ENCODE measurements at places on chromosomes 2 and 18. TPM values are rescaled to one million over a fixed set of nuclear protein-coding genes. Genes with fewer than 3 reads are reported as not detected.

BCL11A gene
- 0.27 TPM for total RNA-seq

ALPG gene
- total RNA-seq = not detected

PRKCE gene
- total RNA-seq = 26.1 TPM

RTTN gene
- total RNA-seq = 33.6 TPM

RAB10 gene
- total RNA-seq = 150 TPM

CYS1 gene
- total RNA-seq = not detected

FSIP2 gene
- 0.27 TPM for total RNA-seq

FBXO11 gene
- 111 TPM for total RNA-seq

CD8B gene
- total RNA-seq = not detected

GPD2 gene
- 123 TPM for total RNA-seq

IL1B gene
- not detected for total RNA-seq

ALLC gene
- total RNA-seq = not detected

CHRNA1 gene
- total RNA-seq = 0.07 TPM

CTNNA2 gene
- total RNA-seq = not detected

CSRNP3 gene
- not detected for total RNA-seq

ARHGEF4 gene
- total RNA-seq = not detected

SCN7A gene
- total RNA-seq = not detected

KLHL30 gene
- not detected for total RNA-seq

TXNDC2 gene
- total RNA-seq = 0.07 TPM

HJURP gene
- total RNA-seq = 42.0 TPM

MAP2 gene
- total RNA-seq = 24.5 TPM

CRYGD gene
- not detected for total RNA-seq

AGXT gene
- not detected for total RNA-seq

GMPPA gene
- 30.7 TPM for total RNA-seq

DYSF gene
- 135 TPM for total RNA-seq

UPP2 gene
- not detected for total RNA-seq

CCDC121 gene
- 1.4 TPM for total RNA-seq

TRIB2 gene
- total RNA-seq = 20.3 TPM

POTEJ gene
- not detected for total RNA-seq

ELOA2 gene
- not detected for total RNA-seq

PDE6D gene
- 36.0 TPM for total RNA-seq

SOWAHC gene
- 4.8 TPM for total RNA-seq

FHL2 gene
- 110 TPM for total RNA-seq

IGFBP2 gene
- total RNA-seq = 19.9 TPM

MARCO gene
- not detected for total RNA-seq

PFN4 gene
- 0.72 TPM for total RNA-seq

UGT1A5 gene
- not detected for total RNA-seq

SRD5A2 gene
- under 0.01 TPM for total RNA-seq

LHCGR gene
- total RNA-seq = not detected

GCKR gene
- total RNA-seq = 9.6 TPM

RFTN2 gene
- 6.5 TPM for total RNA-seq

ASXL3 gene
- 0.14 TPM for total RNA-seq

TP53I3 gene
- 51.3 TPM for total RNA-seq

ZNF396 gene
- total RNA-seq = 1.3 TPM

SPEG gene
- 0.80 TPM for total RNA-seq

DHRS9 gene
- 0.29 TPM for total RNA-seq

Data from thoracic aorta endothelial cell (primary cell).